ENCODE measurements at places on chromosomes 13 and 19.

- H3K27me3 ChIP-seq = no peaks in the 10 kb centered on the region
- H3K36me3 ChIP-seq = no peaks in the 10 kb centered on the region
- DNase-seq = no peak
- no peak overlapping the region for H3K4me3 ChIP-seq
Measured at GRCh38 chr19:17846146-17846545, 1.6 kb downstream of the JAK3 start.

GRCh38 chr13:82344867-82345266, 1537.4 kb downstream of the SLITRK1 start:
- H3K4me1 ChIP-seq = no peaks in the 10 kb centered on the region
- H3K27ac ChIP-seq = no peak overlapping the region
- DNase-seq = no peak
- no peak overlapping the region for H3K4me3 ChIP-seq
- H3K36me3 ChIP-seq = no peaks in the 10 kb centered on the region

- no peak overlapping the region for H3K27ac ChIP-seq
- no peaks in the 10 kb centered on the region for H3K36me3 ChIP-seq
- H3K27me3 ChIP-seq = no peaks in the 10 kb centered on the region
Measured at GRCh38 chr13:70090036-70090723, 17.4 kb upstream of the ATXN8OS start.

GRCh38 chr13:91804724-91805123, 406.3 kb downstream of the GPC5 start:
- no peaks in the 10 kb centered on the region for H3K4me1 ChIP-seq
- H3K27ac ChIP-seq = no peak overlapping the region
- DNase-seq = no peak
- H3K27me3 ChIP-seq = no peaks in the 10 kb centered on the region
- H3K36me3 ChIP-seq = no peaks in the 10 kb centered on the region

GRCh38 chr19:13983213-13983889, 22.8 kb downstream of the RFX1 start:
- H3K36me3 ChIP-seq = peaks cover 12% of the 10 kb centered on the region
- no peak overlapping the region for H3K27ac ChIP-seq
- H3K4me3 ChIP-seq = no peak overlapping the region
- DNase-seq = no peak

Data from liver (tissue), 10 donors.